Right renal cortex interstitium (tissue), 3 donors: ENCODE measurements at places on chromosomes 7 and 10. TPM values are rescaled to one million over a fixed set of nuclear protein-coding genes. Genes with fewer than 3 reads are reported as not detected.
A peak's percentile ranks its signal among the peaks of the same experiment; 100 is the strongest.

Gene ABCC2
- polyA plus RNA-seq, result 6.9 TPM

Gene PLXNA4
- 13.5 TPM for polyA plus RNA-seq

DNA sequence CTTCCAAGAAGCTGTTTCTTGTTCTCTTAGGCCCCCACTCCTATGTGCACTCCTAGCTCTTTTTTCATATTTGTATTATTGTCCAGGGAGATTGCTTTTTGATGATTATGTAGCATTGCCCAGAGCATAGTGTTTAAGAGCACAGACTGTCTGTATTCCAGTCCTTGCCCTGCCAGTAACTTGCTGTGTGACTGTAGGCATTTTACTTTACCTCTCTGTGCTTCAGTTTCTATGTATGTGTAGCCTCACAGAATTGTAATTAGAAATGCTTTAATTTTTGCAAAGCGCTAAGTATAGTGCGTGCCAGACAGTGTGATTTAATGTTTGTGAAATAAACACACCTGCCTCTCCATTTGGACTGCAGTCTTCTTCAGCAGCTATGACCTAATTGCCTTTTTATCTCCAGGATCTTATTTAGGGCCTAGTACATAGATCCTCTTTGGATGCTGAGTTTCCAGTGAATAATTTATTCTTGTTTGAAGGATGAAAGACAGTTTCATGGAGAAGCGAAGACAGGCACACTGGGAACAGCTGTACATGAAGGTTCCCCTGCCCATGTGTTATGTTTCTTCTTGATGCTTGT is 1.4 kb downstream of the SEC23IP start:
- no peak for DNase-seq

- DNase-seq, result no peak
These were observed 18.9 kb upstream of the NRBF2 start for GRCh38 chr10:63114031-63114814.

DNA sequence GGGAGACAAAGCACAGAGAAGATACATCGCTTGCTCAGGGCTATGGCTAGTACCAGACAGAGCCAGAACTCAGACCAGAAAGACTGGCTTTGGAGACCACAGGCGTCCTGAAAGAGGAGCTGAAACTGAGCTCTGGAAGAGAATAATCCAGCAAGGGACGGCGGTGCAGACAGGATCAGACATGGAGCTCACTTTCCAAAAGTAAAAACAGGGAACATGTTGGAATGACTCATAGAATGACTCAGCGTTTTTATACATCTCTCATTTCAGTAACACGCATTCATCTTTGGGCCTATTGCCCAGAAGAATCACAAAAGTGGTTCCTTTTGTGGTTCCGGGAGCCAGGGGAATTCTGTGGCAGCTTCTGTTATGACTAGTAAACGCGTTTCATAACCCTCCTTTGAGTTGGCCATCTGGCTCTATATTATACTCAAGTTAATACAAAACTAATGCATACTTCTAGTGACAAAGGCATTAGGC is 37.2 kb downstream of the PLEKHS1 start:
- DNase-seq, result no peak

GRCh38 chr7:40401406-40401805 is 266.6 kb downstream of the SUGCT start:
- no peak for DNase-seq

GRCh38 chr7:16106300-16106699 is 315.0 kb downstream of the CRPPA start:
- DNase-seq, result no peak

- DNase-seq, result no peak
These were observed 125.6 kb upstream of the STEAP4 start for GRCh38 chr7:88432301-88432700.

Gene PKD2L1
- 0.18 TPM for polyA plus RNA-seq

Gene C10orf62
- polyA plus RNA-seq, result 0.35 TPM

Gene STOX1
- polyA plus RNA-seq, result 11.6 TPM

DNA sequence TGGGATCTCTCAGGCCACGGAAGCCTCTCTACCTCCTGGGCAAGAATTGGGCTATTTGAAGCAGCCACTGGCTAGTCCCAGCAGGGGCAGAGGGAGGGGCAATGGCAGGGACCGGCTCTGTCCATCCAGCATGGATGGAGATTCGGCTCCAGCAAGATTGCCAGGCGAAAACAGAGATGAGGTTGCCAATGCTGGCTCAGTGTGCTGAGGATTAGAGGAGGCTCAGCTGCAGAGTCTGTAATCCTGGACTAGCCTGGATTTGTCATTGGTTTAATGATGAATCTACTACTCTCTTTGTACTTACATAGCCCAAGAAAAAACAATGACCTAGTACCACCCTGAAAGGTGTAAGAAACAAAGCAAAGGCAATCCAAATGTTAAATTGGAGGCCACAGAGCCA is 112.2 kb upstream of the PDCD4 start:
- DNase-seq, result no peak

- DNase-seq, result no peak
These were observed 267.3 kb upstream of the MKI67 start for GRCh38 chr10:128393546-128393945.

DNA sequence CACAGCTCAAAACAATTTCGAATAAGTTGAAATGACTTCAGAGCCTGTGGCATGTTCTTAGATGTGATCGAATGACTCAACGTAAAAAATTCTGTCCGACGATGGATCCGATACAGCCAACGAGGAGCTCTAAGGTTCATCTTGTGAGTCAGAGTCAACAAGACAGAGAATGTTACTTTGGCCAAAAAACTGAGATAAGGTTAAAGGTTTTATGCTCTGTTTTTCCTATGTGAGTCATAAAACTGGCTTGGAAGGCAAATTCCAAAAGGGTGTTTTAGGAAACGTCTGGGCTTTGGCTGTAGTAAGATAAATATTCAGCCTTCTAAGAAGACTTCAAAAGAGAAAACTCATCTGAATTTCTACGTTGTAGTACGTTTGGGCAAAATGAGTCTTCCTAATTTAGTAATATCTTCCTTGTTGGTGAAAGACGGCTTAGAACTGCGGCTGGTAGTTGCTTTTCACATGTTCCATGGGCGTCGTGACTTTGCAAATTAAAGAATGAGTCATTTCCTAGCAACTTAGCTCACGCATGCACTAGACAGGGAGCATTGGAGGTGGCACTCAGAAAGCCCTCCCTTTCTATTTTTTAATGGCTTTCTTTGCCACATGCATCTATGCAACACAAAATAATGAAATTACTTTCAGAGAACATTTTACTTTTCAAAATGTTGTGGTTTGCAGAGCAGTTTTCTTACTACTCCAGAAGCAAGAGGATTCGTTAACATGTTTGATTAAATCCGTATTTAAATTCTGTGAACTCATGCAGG is 28.2 kb downstream of the PFKP start:
- DNase-seq, result no peak

GRCh38 chr10:116287906-116288501 is 15.0 kb upstream of the GFRA1 start:
- no peak for DNase-seq

DNA sequence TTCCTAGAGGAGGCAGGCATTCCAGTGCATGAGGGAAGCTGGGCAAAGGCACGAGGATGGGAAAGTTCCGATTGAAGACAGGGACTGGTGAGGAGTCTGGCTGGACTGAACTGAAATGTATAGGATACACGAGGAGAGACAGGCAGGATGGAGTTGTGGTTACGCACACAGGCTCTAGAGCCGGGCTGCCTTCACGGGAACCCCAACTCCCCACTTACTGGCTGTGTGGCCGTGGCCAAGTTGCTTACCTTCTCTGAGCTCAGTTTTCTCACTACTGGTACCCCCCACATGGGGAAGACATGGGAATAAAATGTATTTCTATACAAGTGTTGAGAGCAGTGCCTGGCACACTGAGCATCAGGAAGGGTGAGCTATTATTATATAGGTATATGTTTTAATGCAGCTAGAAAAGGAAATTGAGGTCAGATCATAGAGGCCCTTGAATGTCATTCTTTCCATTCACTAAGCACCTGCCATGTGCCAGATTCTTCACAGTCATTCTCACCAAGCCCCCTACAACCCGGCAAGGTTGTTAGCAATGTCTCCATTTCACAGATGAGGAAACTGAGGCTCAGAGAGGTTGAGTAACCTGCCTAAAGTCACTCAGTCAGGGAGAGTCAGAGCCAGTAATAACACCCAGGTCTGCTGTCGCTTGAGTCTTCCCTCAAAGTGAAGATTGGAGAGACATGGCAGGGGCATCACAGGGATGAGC is 9.7 kb downstream of the CHST3 start:
- no peak for DNase-seq

Gene GIMAP5
- polyA plus RNA-seq, result 7.3 TPM

DNA sequence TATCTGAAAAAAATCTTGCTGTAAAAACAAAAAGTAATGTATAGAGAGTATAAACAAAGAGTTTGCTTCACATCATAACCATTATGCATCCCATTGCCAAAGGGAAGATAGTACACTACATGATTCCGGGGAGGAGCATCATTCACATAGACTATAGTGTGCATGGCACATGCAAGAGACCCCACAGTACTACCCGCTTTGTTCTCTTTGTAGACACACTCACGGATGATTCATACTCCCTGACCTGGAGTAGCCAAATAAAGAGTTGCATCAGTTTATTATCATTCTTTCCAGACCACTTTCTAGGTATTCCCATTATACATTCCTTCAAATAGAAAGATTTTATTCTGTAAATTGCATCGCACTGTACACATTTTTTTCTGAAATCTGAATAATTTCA is 356.9 kb downstream of the PCDH15 start:
- DNase-seq, result no peak

Gene MRPS16
- polyA plus RNA-seq, result 73.1 TPM

Gene CPA2
- polyA plus RNA-seq, result 0.34 TPM

DNA sequence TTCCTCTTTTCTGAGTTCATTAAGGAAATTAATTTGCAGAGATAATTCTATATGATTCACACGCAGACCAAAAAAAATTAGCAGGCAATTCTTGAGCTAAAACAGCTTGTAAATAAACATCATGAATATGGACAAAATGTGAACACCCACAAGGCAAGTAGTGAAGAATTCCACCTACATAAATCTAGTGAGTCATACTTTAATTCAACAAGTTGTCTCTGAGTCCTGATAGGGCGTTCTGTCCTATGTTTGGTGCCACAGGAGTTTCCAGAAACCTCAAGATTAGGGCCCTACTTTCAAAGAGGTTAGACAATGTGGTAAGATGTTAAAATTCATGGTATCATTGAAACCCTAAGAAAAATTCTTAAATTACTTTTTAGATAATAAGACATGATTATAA is 122.3 kb downstream of the SGMS1 start:
- DNase-seq, result no peak

Gene ENKUR
- 5.5 TPM for polyA plus RNA-seq

GRCh38 chr7:134315679-134316538 is 821 bp downstream of the SLC35B4 start:
- no peak for DNase-seq

Gene KEL
- 1.3 TPM for polyA plus RNA-seq

GRCh38 chr7:55255496-55256445 is 109.4 kb upstream of the LANCL2 start:
- DNase-seq, result peak; percentile 70

Gene CALHM3
- polyA plus RNA-seq, result not detected

Gene DIP2C
- polyA plus RNA-seq, result 22.3 TPM

DNA sequence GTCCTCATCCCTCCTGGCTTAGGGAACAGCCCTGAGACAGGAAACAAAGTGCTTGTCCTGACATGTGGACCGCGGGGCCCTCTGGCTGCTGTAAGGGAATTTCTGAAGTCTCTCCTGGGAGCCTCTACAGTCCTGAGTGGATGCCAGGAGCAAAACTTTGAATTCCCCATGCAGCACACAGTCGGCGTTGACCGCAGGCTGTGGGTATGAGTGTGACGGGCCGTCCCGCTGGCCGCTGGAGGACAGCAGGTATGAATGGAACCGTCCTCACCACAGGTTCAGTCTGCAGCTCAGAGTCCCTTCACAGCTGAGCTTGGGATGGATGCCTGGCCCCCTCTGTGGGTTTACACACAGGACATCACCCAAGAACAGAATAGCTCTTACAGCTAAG is 94.9 kb downstream of the GPR26 start:
- DNase-seq, result no peak

DNA sequence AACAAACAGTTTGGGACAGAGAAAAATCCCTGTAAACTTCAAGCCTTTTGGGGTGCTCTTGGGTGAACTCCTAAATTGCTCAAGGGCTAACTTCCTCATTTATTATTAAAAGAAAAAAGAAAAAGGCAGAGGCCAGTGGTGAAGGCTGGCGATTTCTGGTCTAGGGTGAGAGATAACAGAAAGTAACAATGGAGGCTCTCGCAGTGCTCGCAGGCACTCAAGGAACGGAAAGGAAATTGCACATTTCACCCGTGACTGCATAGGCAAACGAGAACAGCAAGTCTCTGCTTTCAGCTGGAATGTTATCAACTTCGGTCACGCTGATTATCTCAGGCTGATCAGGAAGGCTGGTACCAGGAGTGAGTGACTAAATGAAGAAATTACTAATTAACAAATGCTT is 70.7 kb downstream of the PRKAG2 start:
- no peak for DNase-seq
